ENCODE measurements at places on chromosomes 16 and 17. TPM values are rescaled to one million over a fixed set of nuclear protein-coding genes. Genes with fewer than 3 reads are reported as not detected.
A peak's percentile ranks its signal among the peaks of the same experiment; 100 is the strongest.

GRCh38 chr17:80441133-80441578 lies 26.2 kb downstream of the ENDOV start:
- H3K4me3 ChIP-seq = no peak overlapping the region
- DNase-seq = no peak
- no peaks in the 10 kb centered on the region for H3K36me3 ChIP-seq
- peaks cover 9% of the 10 kb centered on the region for H3K4me1 ChIP-seq
- H3K27ac ChIP-seq = no peak overlapping the region
- no peaks in the 10 kb centered on the region for H3K27me3 ChIP-seq

AIPL1 gene
- not detected for total RNA-seq

DNA sequence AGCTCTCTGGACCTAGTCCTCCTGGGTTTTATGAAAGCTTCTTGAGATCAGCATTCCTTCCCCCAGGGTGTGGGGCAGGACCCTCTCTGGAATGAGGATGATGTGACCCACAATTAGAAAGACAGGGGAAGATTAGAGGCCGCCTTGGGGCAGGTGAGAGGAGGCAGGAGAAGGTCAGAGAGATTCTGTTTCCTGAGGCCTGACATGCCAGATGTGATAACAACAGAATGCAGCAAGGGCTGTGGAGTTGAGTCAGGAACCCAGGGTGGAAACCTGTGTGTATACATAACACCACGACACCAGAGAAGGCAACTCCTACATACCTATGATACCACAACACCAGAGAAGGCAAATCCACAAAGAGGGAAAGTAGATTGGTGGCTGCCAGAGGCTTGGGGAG lies 5.4 kb upstream of the SLC5A10 start:
- H3K4me1 ChIP-seq = peaks cover 13% of the 10 kb centered on the region
- no peak for DNase-seq
- H3K27me3 ChIP-seq = no peaks in the 10 kb centered on the region
- no peak overlapping the region for H3K27ac ChIP-seq

- no peak overlapping the region for H3K4me3 ChIP-seq
- no peak overlapping the region for H3K27ac ChIP-seq
- DNase-seq = peak; percentile 65
- H3K4me1 ChIP-seq = peaks cover 20% of the 10 kb centered on the region
These were observed 9.2 kb upstream of the SERPINF1 start for GRCh38 chr17:1752425-1753262.

GRCh38 chr16:79081297-79082066 lies 519.1 kb downstream of the MAF start:
- H3K36me3 ChIP-seq = no peaks in the 10 kb centered on the region
- no peak overlapping the region for H3K27ac ChIP-seq
- no peaks in the 10 kb centered on the region for H3K27me3 ChIP-seq

All from body of pancreas (tissue), 4 donors.